ENCODE measurements at places on chromosomes 6 and 20.

- peak; percentile 59 for DNase-seq
Measured at GRCh38 chr20:44643596-44644229, 7.8 kb downstream of the ADA start.

- no peak for DNase-seq
Measured at GRCh38 chr6:4164456-4164855, 29.1 kb upstream of the ECI2 start.

- DNase-seq, result no peak
Measured at GRCh38 chr6:150981095-150981494, 115.6 kb downstream of the MTHFD1L start.

GRCh38 chr20:51624157-51624731, 81.7 kb upstream of the NFATC2 start:
- DNase-seq, result peak; percentile 79

- no peak for DNase-seq
Measured at GRCh38 chr6:159758031-159759001, 3.5 kb upstream of the ACAT2 start.

DNA sequence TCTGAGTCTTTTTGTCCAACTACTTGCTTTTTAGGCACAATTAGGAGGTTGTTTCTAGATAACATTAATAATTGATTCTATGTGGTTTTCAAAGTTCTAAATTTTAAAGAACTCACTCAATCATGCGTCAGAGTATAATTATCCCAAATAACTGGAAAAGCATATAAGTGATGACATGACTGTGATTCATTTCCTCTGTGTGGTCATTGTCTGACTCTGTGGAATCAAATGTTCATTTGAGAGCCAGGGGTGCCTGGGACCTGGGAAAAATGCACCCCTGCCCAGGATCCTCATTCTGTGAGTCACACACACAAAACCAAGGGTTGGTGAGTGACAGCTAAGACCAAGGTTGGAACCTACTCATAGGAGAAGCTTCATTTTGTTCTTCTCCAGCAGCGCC, 127.1 kb upstream of the MLIP start:
- DNase-seq, result peak; percentile 4

- peak; percentile 55 for DNase-seq
Measured at GRCh38 chr20:54680872-54681619, 205.7 kb downstream of the DOK5 start.

- peak; percentile 81 for DNase-seq
Measured at GRCh38 chr6:56595490-56596122, 47.1 kb downstream of the DST start.

DNA sequence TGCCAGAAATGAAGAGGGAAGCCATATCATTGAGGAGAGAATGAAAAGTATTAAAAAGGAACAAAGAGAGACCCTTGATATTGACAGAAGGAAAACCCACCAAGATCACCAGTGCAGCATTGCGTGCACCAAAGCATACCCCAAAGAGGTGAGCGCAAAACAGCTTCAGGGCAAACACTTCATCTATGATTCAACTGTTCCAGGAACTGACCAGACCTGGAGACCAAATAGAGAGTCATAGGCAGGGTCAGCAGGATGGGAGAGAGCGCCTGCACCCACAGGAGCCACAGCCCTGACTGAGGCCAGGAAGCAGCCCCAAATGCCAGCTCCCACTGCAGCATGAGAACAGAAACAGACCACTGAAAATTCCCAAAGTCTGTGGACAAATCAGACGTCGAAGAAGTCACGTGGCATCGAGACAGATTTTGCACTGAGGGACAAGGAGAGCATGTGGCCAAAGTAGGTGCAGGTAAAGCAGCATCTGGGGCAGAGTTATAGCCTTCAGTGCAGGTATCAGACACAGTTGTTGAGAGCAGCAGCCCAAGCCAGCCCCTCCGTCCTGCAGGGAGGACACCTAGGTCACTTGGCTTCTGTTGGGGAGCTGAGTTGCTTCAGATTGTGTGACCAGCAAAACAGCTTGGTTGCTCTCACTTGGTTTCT, 29.3 kb downstream of the CHRNA4 start:
- no peak for DNase-seq

DNA sequence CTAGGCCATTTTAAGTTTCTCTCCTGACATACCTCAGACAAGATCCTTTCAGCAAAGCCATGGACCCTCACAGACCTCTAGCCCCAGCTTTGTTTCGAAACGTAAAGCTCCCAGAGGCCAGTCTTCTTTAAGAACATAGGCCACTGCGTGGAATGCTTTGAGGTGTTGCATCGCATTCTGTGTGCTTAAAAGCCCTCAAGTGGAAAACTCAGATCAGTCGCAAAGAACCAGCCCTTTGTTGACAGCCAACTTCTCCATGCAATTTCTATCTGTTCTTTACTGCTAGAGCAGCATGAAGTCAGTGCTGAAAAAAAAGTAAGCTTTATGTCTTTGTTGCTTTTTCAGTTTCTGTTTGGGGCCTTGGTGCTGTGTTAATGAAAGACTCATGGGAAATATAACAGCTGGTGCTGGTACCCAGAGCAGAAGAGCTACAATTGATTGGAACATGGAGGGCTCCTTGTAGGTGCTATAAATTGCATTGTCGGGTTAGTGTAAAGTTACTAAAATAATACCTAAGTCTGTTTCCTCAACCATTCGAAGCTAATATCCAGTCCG, 142.6 kb downstream of the MAP3K7 start:
- DNase-seq, result no peak

DNA sequence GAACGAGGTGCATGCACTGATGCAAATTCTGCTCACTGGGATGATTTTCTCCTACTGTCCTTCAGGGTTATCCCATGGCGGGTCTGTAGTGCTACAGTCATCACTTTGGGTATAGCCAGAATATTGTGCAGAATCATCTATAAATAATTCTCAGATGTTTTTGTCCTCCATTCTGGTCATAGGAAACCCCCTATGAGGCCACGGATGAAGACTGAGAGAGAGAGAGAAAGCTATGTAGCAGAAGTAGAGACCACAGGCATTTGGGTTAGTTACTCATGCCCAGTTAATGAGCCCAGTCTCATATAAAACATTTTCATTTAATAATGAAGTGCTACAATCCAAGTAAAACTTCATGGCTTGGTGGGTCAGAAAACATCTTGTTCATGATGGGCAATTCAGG, 145.1 kb upstream of the PLN start:
- DNase-seq, result no peak

GRCh38 chr6:5737460-5737859, 269.3 kb downstream of the NRN1 start:
- DNase-seq, result no peak

GRCh38 chr6:10511477-10511876, 9.7 kb upstream of the GCNT2 start:
- DNase-seq, result no peak

DNA sequence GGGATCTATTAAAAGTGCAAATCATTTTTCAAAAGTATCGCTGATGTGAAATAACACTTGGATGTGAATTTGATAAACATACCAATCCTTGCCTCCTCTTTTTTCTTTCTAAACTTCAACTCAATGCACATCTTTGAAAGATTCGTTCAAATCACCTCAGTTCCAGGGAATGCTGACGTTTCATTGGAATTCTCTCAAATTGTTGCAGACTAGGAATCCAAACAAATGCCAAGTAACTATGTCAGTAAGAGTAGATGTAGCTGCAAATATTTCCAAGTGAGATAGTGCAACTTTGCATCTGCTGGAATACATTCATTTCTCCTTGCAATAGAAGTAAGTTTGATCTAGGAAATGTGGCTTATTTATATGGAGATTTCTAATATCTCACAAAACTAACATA, 220.7 kb downstream of the FUT9 start:
- DNase-seq, result no peak

GRCh38 chr6:111813237-111813636, 60.0 kb downstream of the FYN start:
- no peak for DNase-seq

- no peak for DNase-seq
Measured at GRCh38 chr20:51321343-51322163, 221.0 kb downstream of the NFATC2 start.

- no peak for DNase-seq
Measured at GRCh38 chr6:70551566-70551965, 15.2 kb upstream of the SDHAF4 start.

- DNase-seq, result no peak
Measured at GRCh38 chr20:48329031-48329615, 498.7 kb downstream of the PREX1 start.

DNA sequence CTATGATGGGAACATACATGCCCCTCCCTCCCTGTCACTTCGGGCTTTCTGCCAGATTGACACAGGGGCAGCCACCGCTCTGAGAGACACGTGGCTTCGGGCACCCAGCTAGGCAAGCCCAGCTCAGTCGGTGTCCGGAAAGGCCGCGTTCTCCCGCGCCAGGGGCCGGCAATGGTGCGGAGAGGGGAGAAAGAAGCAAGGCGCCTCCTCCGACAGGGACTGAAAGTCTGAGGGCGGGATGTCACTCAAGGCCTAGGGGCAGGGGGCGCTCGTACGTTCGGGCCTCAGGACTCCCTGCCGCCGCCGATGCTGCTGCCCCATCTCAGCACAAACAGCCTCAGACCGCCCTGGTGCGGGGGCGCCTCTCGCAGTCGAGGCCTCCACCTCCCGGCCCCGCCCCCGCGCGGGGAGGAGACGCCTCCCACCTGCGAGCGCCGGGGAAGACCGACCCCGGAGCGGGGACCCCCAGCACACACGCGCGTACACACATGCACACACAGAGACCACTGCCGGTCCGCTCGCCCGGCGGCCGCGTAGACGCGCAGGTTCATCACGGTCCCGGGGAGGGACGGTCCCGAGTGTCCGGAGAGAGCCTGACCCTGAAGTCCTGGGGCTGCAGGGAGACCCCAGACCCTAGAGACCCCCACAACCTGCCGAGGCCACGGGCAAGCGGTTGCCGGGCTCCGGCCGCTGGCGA, 1.9 kb downstream of the GRM4 start:
- DNase-seq, result peak; percentile 73

DNA sequence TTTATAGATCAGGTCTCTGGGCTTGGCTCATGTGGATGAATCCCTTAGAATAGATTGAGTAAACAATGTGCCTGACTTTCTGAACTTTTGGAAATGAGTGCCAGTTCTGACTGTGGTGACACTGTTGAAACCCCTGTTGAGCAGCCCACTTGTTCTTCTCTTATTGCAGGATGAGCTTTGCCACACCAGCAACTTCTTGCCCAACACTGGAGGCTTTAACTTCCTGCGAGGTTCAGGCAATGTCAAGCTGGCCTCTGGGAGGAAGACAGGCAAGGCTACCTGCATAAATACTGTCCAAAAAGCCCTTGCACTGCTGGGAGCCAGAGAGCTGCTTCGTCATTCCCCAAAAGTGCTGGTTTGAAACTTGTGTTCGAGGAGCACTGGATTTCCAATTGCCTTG, 32.8 kb upstream of the SMIM8 start:
- DNase-seq, result peak; percentile 75

DNA sequence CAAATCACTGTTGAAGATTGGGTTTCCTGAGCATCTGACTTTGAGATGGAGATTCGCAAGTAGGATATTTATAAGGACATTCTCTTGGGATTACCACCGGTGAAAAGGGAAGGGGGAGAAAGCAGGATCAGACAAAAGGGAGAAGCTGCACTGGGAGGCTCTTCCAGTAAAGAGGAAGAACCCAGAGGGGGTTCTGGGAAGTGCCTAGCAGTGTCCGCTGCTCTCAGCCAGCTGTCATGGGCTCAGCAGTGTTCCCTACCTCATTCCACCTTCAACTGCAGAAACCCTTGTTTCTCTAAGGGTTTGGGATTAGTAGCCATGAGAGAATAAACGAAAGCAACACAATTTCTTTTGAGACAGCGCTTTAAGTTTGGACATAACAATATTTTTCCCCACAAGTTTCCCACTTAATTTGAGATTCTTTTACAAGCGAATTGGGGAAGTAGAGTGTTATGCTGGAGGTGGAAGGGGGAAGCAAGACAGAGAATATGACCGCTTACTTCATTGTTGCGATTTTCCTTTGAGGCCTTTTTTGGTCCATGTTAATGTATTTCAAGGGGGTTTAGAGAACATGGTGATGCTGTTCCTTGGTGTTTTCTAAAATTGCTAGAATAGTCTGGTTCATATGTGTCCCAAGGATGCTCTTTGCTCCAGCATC, 154.5 kb upstream of the SCGN start:
- DNase-seq, result no peak

- no peak for DNase-seq
Measured at GRCh38 chr20:35474303-35474871, 19.0 kb downstream of the CEP250 start.

- DNase-seq, result no peak
Measured at GRCh38 chr6:137874204-137875057, 7.4 kb downstream of the TNFAIP3 start.

GRCh38 chr6:157980288-157981131, 1.2 kb upstream of the SYNJ2 start:
- DNase-seq, result peak; percentile 25

GRCh38 chr6:37311741-37312473, 41.9 kb upstream of the RNF8 start:
- peak; percentile 27 for DNase-seq

- no peak for DNase-seq
Measured at GRCh38 chr6:9405825-9406224, 970.5 kb upstream of the SLC35B3 start.

DNA sequence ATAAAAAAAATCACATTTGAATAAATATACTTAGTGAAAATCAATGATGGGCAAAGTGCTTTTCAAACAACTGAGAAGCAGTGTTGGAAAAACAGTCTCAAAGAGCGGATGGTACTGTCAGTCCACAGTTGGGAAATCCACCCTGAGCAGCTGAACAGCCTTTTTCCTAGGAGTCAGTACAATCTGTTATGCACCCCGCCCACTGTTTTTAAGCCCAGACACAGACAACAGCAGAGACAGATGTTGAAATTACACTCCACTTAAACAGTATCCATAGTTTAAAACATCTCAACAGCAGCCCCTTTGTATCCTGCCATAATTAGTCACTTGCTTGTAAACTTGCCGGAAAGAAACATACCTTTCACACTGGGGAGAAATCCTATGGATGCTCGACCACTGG, 372 bp downstream of the KIAA0408 start:
- DNase-seq, result peak; percentile 43

DNA sequence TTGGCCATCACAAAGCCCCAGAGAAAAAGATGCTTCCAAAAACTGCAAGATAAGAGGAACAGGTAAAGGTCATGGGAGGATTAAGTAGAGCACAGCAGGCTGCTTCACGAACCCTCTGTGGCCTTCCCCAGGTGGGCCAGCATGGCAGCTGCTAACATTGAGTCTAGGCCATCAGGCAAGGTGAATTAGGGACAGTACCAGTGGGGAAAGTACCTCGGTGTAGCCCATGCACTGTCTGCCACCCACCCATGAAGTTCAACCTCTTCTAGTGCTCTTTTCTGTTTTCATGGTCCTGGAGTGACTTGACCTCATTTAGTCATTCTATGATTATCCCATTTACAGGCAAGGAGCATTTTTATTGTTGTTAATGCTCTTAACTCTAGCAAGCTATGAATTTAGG, 108.6 kb upstream of the DUSP22 start:
- no peak for DNase-seq

- no peak for DNase-seq
Measured at GRCh38 chr6:54404791-54405190, 96.5 kb downstream of the TINAG start.
